ENCODE measurements at places on chromosomes 12 and 14.

DNA sequence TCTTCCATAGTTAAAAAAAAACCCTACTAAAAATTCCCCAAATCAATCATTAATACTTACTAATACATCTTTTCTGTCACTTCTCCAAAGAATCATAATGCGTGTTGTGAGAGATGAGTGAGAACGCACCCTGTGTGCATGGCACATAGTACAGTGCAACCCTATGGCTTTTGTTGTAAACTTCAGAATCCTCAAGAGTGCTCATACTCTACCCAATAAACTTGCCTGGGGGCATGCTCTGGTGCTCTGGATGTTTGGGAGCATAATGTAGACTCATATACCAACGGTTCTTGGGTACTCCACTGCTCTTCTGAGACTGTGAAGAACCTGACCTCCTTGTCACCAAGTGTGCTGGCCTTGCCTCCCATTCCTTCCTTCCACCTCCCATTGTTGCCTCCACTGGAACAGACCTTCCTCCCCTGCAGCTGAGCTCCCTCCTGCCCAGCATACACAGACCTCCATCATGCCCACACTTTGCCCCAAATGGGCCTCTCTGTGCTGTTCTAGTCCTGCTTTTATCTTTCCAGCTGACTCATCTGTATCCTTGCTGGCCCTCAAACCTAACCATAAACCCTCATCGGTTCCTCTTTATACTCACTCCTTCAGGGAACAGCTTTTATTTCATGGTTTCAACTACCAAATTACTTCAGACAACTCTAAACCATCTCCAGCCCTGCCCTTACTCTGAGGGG is 8.9 kb downstream of the DCP1B start:
- no peak for DNase-seq

DNA sequence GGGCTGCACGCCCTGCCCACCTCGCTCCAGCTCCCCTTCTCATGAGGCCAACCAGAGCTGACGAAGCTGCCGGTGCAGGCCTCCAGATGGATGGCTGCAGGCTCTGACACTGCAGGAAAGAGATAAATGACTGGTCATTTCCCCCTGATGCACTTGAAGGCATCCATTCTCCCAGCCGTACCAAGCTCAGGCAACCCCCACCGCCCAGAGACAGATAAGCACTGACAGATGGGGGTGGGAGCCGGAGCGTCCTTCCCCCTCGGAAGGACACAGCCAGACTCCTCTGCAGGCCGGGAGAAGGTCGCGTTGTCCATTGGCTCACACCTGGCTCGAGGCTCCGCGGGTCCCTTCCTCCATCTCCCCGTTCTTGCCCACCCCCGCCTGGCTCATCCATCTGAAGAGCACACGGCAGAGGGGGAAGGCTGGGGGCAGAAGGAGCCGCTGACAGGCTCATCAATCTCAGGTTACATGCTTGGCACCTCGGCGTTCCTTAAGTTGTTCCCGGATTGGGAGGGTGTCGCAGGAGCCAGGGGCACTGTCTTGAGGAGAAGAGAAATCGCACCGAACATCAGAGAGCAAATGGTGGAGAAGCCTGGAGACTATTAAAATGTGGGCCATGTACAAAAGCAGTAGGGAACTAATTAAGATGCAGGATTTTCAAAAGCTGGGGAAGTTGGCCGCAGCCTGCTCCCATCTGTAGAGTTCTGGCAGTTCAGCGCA is 151.6 kb downstream of the DPF3 start:
- DNase-seq: no peak

DNA sequence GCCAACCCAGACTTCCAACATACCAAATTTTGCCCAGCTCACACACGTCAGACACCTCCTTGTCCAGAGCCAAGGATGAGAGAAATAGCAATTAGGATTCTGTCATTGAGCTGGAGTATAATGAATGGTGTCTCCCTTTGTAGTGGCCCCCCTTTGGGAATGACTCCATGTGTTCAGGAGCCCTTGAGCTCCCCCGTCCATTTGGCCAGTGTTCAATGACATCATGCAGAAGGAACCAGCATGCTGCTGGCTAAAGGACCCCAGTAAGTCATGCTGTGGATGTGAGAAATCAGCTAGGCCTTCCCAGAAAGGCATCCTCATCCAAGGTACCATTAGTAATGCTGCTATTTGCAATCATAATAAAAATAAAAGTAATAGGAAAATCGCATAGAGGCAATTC is 158.8 kb upstream of the SRRM4 start:
- no peak for DNase-seq

DNA sequence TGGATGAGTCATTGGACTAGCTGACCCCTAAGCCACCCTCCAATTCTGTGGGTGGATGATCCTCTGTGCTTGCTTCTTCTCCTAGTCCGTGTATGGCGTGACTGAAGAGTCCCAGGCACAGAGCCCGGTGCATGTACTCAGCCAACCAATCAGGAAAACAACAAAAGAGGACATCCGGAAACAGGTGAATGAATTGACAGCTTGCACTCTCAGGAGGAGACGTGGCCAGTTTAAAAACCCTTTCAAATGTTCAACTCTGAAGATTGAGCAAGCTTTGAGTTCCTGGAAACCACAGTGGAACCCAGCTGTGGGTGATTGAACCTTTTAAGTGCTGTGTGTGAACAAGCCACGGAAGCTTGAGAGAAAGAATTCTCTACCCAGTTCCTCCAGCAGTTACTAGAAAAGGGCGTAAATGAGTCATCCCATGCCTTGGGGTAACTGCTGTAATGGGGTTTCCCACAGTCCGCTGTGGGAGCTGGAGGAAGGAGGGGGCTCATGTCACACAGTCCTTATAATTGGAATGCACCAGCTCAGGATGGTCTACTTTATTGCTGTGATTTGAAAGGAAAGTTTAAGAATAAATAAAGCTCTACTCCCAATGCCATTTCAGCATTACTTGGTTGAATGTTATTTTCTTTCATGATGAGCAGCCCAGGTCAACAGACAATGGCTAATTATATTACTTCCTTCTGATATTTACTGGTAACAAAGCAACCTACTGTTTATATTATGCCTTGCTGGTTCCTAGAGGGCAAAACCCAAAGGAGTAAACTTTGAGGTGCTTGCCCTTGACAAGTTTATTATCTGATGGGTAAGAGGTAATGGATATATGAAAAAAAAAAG is 417.0 kb downstream of the DPF3 start:
- peak; percentile 27 for DNase-seq

DNA sequence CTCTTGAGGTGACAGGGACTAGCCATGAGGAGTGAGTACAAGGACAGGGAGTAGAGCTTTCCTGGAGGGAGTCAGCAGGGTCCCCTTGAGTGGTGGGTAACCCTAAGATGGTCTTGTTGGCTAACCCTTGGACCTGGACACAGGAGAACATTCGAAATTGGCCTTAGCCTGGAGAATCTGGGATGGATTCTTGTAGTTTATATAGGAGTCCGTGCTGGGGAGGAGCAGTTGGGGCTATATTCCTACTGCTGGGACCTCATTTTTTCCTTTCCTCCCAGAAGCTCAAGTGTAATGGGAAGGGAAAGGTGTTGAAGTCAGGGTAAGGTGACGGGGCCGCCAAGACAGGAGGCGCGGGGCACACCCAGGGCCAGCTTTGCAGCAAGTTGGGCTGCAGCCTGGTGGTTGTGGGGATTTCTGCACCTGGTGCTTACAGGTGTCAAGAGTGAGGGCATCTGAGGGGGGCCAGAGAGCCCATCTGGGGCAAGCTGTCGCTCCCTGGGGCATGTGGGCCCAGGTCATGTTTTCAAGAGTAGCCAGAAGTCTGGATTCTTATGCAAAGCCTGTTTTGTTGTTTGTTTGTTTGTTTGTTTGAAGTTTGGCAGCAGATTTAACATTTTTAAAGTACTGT is 5.1 kb downstream of the BCL7A start:
- no peak for DNase-seq

- no peak for DNase-seq
These were observed 40.2 kb downstream of the MOK start for GRCh38 chr14:102264775-102265174.

All from left colon (tissue), 2 donors.